ENCODE measurements at places on chromosomes 2 and 18. TPM values are rescaled to one million over a fixed set of nuclear protein-coding genes. Genes with fewer than 3 reads are reported as not detected.

The SP100 gene
- total RNA-seq: 42.2 TPM

The KLHL41 gene
- total RNA-seq: 2.0 TPM

The PARD3B gene
- 21.1 TPM for total RNA-seq

The LDLRAD4 gene
- 15.1 TPM for total RNA-seq

GRCh38 chr18:10723496-10723895 lies 197.7 kb downstream of the NAPG start:
- no peak for DNase-seq

DNA sequence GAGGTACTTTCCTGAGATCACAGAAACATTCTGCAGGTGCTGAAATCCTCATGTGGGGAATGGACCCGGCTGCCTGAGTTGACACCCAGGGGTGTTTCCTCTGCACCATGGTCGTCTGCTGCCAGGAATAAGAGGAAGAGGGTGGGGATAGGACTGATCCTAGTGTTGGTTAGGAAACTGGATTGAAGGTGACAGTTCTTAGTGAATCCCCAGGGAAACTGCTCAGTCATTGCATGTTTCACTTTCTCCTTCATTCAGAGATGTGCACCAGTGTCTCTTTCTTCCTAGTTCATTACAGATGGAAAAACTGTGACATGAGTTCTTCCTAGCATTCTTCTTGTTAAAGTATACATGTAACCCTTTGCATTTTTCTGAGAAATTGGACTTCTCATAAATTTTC lies 294.3 kb downstream of the PTGR3 start:
- DNase-seq: no peak

GRCh38 chr2:23363268-23363667 lies 21.7 kb upstream of the KLHL29 start:
- no peak for DNase-seq

DNA sequence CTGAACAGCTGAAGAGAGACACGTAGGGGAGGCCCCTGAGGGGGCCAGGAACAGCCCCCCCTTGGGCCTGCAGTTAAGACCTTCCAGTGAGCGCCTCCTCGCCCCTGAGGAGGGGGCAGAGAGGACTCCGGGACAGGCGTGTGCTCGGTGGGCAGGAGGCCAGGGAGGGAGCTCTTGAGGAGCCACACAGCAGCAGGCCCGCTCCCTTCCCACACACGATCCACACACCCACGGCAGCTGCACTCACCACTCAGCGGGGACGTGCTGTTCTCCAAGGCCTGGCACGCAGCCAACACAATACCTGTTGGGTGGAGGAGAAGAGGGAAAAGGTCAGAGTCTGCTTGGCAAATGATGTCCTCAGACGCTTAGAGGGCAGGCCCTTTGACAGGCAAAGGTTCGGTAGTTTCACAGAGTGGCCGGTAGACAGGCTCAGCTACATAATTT lies 39.0 kb downstream of the TGFA start:
- DNase-seq: peak; percentile 79

- DNase-seq: no peak
Measured at GRCh38 chr2:231667096-231667427, 41.3 kb upstream of the PTMA start.

DNA sequence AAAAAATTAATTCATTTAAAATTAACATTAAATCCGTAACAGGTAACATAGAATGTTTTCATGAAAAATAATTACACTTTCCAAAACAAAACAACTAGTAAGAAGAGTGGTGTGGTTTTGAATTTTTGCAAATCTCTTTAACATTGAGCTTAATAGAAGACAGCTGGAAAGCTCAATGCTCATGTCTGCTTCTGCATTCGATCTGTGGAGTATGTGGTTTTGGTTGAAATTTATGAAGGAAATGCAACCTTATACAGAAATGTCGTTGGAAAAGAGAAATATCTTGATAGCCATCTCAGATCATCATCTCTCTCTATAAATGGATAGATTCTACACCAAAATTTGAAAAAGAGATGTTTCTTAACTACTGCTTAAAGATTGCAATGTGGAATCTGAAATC lies 17.3 kb upstream of the FHL2 start:
- no peak for DNase-seq

GRCh38 chr2:218655751-218656150 lies 3.7 kb downstream of the ZNF142 start:
- DNase-seq: no peak

DNA sequence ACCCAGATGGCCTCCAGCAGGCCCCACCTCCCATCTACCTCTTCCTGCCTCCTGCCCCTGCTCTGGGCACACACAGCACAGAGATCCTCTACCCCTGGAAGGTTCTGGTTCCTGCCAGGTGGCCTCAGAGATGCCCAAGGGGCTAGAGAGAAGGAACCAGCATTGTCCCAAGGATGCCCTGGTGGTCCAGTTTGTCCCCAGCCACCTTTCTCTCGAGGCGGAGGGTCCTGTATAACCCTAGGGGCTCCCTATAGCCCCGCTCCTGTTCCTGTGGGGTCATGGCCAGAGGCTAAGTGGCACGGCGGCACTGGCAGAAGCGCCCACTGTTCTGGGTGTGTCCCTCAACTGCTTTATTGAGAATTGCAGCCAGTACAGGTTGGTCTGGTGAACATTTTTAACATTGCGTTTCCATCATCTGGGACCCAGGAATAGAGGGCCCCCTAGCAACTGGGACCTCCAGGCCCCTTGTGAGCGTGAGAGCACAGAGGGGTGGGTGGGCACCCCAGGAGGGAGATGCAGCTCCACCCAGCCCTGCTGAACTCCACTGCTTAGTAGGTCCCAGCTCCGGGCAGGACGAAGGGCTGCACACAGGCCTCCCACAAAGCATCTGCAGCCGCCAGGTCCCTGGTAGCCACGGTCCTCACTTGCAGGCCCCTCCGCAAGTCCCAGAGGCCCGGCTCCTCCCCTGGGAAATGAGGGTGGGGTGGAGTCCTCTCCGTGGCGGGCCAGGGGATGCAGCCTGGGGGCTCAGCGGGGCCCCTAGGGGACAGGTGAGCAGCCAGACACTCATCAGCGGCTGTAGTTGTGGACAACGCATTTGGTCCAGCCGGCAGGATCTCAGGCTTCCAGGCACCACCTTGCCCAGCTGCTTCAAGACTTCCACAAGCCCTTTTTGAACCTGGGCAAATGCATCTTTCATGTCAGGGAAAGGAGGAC lies 33.1 kb downstream of the GPC1 start:
- peak; percentile 10 for DNase-seq

- DNase-seq: no peak
Measured at GRCh38 chr2:180933332-180933731, 47.1 kb upstream of the UBE2E3 start.

DNA sequence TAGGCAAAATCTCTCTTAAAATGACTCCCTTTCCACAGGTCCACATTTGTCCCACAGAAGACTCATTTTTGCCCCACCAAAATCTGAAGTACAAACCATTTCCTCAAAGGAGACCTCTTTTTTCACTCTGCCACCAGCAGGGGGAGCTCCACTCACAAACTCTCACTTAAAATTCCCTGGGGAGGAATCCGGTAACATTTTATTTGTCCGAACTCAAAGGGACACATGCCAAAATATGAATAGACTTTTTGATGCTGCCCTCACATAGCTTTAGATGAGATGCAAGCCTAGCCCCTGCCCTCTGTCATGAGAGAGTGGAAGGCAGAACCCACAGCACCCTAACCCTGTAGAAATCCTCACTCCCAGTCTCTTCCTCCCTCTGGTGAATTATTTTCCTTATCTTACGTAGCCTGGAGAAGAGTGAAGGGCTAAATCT lies 57.1 kb downstream of the RMDN2 start:
- DNase-seq: peak; percentile 68

- peak; percentile 47 for DNase-seq
Measured at GRCh38 chr2:172735582-172736423, at the start of gene RAPGEF4. RAPGEF4 (plus strand) TSS chr2:172735845; CDS start chr2:172735984, 139 bp downstream.

DNA sequence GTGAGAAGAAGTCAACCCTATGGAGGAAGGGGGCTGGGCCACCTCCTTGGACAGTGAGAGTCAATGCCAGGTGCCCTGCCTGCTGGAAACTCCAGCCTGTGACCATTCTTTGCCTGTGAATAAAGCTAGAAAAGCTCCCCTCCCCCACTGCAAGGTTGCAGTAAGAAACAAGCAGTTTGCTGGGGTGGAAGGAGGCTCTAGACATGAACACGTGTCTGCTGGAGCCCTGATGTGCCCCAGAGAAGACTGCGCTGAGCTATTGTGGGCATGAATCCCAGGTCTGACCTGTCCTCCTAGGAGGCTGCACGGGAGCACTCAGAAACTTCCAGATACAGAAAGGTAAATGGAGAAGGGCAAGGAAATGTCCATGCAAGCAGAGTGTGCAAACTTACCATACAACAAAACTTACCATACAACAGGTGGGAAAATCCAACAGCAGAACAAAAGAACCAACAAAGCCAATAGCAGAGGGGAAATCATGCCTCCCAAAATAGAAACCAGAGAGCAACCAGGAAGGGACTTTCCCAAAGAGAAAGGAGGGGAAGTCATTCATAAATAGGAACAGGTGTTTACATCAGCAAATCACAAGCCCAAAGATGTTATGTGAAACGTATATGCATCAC lies 278.7 kb downstream of the BCL2 start:
- no peak for DNase-seq

DNA sequence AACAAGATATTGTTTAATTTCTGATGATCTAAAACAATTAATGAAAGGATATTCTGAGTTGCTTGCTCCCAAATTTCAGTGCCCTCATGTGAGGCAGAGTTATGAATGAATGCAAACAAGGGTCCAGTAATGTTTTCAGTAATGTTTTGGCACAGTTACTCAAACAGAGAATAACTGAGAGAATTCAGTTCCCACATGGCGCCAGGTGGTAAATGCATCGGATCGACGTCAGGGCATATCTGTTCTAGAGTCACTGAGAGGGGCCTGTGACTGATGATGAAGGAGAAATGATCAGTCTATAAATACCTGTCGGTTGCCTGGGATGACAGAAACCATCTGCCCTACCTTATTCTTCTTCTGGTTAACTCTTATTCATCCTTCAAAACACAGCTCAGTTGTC lies 81.4 kb downstream of the KCNS3 start:
- no peak for DNase-seq

- peak; percentile 23 for DNase-seq
Measured at GRCh38 chr2:103402944-103403343, 641.1 kb downstream of the TMEM182 start.

DNA sequence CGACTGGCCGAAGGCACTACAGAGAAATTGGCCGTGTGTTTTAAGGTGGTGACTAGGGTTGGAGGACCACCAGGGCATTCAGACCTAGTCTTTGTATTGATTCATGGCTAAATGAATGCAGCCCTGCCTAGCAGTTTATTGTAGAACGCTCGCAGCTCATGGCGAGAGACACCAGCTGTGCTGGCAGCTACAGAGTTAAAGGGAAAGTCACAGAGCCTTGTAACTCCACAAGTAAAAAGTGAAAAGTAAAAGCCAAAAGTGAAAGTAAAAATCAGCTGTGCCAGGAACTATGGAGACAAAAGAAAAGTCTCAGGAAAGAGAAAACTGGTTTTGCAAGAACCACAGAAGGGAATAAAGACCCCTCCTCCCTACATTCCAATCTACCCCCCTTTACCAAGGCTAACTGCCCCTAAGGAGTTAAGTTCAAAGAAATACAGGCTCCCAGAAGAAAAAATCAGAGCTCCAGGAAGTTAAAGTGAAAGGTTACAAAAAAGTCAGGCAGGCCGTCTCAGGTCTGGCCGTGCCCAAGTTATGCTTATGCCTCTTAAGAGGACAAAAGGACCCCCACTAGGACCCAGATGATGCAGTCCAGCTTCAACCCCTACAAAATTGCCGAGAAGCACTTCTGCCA lies 46.4 kb upstream of the SELENOI start:
- DNase-seq: peak; percentile 61

DNA sequence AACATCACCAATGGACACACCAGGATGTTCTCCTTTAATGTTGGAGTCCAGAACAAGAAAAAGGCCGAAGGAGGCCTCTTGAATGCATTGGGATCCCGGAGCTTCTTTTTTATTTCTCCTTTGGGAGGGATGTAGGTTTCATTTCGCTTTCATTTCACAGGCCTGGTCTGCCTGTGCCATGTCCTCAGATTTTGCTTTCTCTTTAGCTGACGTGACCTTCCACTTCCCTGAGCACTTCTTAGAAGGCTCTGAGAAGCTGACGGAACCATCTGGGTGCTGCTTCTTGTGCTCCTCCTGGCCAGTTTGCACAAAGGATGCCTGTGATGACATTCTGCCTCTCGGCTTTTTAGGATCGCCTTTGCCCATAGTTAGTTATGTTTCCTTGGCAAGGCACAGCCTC lies 15.1 kb upstream of the MBOAT2 start:
- DNase-seq: no peak

- no peak for DNase-seq
Measured at GRCh38 chr18:52334896-52335295, 5.1 kb upstream of the DCC start.
